ENCODE measurements at places on chromosomes 3 and 15.

GRCh38 chr3:158781191-158781590, 20.7 kb upstream of the MFSD1 start:
- DNase-seq = no peak

- DNase-seq = no peak
Observed at GRCh38 chr3:71414189-71414927, 169.2 kb downstream of the FOXP1 start.

- no peak for DNase-seq
Observed at GRCh38 chr3:126682009-126682408, 22.0 kb upstream of the CHCHD6 start.

DNA sequence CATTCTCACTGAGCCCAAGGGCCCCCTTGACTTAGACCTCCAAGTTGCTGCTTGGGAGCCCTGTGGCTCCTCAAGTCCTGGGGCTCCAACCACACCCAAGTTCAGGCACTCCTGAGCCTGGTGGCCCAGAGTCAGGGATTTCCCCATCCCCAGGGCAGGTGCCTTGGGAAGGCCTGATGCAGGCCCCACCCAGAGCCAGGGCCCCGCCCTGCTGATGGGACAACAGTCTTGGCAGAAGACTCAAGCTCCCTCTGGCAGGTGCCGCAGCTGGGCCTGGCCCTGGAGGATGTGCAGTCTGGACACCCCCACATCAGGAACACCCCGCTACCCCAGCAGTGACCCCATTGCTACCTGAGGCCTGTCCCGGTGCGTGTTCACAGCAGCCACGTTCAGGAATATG, 17.7 kb upstream of the SHISA5 start:
- no peak for DNase-seq

DNA sequence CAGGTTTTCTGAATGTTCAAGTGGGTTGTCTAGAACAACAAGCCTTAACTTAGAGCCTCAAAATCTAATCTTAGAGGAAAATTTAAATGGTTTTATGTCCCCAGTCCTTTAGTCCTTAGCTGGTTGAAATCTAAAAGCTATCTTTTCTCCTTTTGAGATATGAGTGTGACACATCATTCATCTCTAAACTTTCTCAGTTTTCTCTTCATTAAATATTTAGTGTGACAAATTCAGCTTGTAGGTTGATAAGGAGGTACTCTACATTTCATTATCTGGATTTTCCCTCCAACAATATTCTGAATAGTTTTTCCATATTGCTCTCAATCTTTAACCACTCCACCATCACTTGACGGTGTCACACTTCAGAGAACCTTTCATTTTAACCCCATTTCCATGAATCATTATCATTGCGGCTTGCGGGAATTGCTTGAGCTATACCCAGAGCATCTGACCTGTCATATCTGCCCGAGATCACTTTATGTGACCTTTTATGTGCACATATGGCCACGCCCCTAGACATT, 16.1 kb upstream of the ATP8B4 start:
- no peak for DNase-seq
